ENCODE measurements at places on chromosomes 1 and 21.

- DNase-seq = no peak
Measured at GRCh38 chr1:2957329-2957728, 63.9 kb upstream of the ACTRT2 start.

- no peak for DNase-seq
Measured at GRCh38 chr1:182335771-182336566, 55.6 kb downstream of the GLUL start.

GRCh38 chr1:219120624-219121544 is 52.8 kb upstream of the LYPLAL1 start:
- no peak for DNase-seq

GRCh38 chr1:59671066-59671952 is 143.4 kb upstream of the HOOK1 start:
- DNase-seq = no peak

- DNase-seq = no peak
Measured at GRCh38 chr1:181669246-181669645, 185.9 kb downstream of the CACNA1E start.

DNA sequence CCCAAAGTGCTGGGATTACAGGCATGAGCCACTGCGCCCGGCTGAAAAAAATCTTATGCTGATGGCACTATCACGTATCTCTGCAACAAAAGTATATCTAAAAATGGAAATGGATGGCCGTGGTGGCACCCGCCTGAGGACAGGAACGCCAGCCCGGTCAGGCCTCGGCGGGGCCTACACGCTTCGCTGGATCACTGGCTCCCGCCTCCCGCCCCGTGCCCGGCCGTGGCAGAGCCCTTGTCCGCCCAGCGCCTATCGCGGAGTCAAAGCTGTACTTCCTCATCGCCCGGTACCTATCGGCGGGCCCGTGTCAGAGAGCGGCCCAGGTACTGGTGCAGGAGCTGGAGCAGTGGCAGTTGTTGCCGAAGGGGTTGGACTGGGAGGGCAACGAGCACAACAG is 28.8 kb upstream of the PDPN start:
- DNase-seq = no peak

DNA sequence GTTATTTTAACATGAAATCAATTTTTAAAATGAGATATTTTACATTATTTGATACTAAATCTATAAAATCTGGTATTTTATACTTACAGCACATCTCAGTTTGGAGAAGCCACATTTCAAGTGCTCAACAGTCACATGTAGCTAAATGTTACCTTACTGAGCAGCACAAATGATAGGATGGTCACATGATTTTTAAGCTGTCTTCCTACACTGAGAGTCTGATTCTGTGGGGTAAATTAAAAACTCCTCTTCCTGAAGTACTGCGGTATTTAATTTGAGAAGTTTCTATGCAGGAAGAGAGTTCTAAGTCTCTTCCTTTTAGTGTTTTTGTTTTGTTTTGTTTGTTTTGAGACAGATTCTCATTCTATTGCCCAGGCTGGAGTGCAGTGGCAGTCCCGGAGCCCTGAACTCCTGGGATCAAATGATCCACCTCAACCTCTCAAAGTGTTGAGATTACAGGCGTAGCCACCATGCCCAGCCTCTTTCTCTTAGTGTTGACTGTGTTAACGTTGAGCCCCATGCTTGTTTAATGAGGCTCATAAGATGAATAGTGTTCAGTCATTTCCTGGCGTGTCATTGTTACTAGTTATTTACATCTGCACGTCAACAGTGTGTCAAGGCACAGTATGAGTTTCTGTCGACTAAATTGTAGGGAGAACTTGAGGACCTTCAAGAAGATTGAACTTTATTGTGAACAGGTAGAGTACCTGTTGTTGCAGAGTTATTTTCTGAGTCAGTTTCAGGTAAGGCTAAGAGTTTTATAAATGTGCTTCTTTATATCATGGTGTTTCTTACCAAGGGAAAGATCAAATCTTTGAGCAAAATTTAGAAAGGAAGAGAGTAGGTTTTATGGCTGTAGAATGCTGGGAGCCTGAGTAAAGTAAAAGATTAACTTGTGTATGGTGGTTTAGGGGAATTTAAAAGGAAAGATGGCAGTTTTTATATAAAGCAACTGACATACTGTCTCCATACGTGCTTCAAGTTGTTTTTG is 3.3 kb downstream of the CNST start:
- DNase-seq = no peak

DNA sequence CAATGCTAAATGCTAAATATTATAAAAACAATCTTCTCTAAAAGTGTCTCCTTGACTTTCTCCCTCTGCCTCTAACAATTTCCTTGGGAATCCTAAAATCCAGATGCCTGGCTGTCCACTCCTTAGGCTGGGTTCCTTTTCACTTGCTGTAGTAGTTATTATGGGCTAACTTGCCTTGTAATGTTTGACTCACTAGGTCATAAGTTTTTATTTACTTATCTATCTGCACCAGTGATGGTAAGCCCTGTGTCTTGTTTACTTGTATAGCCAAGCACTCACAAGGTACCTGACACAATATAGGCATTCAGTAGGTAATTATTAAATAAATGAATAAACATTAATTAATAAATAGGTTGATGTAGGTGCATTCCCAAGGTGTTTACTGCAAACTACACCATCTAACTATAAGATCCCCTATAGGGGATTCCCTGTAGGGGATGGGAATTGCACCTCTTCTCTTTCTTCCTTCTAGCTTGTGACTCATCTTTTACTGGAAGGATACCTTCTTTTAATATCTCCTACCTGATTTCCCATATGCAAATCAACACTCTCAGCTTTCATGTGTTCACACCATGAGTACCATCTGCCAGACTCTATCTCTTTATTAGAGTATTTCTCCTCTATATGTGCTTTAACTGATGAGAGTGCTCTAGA is 14.7 kb upstream of the CHIA start:
- DNase-seq = no peak

- no peak for DNase-seq
Measured at GRCh38 chr1:211726467-211726995, 51.1 kb upstream of the NEK2 start.

- DNase-seq = no peak
Measured at GRCh38 chr1:68181165-68181556, 51.2 kb downstream of the WLS start.

- DNase-seq = no peak
Measured at GRCh38 chr21:37749132-37749531, 167.1 kb downstream of the KCNJ6 start.

DNA sequence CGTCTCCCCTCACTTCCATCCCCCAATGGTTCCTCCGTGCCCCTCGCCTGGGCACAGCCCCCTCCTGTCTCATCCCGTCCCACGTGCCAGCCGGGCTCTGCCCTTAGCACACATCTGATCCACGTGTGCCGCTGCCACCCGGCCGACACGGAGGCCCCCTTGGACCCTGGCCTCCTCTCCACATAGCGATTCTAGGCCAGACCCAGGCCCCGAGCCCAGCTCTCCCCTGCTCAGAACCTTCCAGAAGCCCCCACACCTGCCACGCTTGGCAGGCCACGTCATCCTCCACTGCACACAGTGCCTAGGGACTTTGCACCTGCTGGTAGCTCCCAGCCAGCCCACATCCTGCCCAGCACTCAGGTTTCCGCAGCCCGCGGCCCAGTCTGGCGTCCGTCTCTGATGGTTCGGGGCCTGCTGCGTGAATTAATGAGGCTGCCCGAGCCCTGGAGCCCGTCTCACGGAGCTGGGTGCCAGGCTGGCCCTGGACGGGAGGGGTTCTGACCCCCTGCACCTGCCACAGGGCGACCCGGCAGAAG is 20.1 kb downstream of the PLCH2 start:
- DNase-seq = no peak

- no peak for DNase-seq
Measured at GRCh38 chr21:46661642-46662366, 26.3 kb downstream of the PRMT2 start.

GRCh38 chr1:163263818-163264655 is 57.7 kb upstream of the NUF2 start:
- no peak for DNase-seq

Data from PC-9 (cell line).